ENCODE measurements at places on chromosomes 7 and 10.

DNA sequence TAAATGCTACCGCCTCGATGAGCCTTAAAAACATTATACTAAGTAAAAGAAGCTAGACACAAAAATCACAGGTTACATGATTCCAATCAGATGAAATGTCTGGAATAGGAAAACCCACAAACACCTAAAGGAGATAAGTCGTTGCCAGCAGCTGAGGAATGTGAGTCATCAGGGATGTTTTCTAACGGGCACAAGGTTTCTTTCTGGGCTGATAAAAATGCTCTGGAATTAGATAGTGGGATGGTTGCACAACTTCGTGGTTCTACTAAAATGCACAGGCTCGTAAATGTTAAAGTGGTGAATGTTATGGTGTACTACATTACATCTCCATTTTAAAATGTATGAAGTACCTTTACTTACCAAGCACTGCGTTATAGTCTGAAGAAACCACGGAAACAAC is 9.7 kb downstream of the ABLIM1 start:
- no peak for DNase-seq

GRCh38 chr10:19098803-19099202 is 50.2 kb downstream of the MALRD1 start:
- no peak for DNase-seq

DNA sequence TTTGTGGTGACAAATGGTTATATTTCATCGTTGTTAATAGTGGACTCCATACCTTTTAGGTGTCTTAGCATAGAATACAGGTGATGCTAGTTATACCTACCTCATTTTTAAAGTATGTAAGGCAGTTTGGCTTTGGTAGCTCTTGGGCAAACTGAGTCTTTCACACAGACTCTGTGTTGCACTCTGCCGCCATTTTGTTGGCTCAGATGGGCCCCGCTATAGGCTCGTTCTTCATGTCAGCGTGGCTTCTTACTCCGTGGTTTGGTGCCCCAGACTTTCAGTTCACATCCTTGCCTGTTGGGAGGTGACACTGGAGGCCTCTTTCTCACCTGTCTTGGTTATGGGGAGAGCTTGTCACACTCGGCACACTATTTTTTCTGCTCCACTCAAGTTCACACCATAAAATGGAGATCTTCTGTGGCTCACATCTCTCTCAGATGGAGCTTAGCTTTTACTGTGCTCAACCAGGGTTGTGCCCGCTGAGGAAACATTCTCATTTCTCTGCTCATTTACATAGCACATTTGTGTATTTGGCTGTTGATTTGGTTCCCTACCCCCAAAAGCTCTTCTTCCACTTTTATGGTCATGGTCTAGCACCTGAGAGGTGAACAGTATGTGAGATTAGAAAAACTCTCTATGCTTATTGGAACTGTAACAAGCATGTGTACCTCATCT is 178.5 kb downstream of the ARID5B start:
- DNase-seq, result peak; percentile 68

GRCh38 chr10:12681252-12681651 is 320.3 kb downstream of the CCDC3 start:
- no peak for DNase-seq

GRCh38 chr10:77318739-77319138 is 318.9 kb downstream of the KCNMA1 start:
- no peak for DNase-seq

- no peak for DNase-seq
Measured at GRCh38 chr7:47485640-47486435, 96.1 kb downstream of the TNS3 start.

- DNase-seq, result no peak
Measured at GRCh38 chr10:129841071-129841470, 123.0 kb downstream of the EBF3 start.

DNA sequence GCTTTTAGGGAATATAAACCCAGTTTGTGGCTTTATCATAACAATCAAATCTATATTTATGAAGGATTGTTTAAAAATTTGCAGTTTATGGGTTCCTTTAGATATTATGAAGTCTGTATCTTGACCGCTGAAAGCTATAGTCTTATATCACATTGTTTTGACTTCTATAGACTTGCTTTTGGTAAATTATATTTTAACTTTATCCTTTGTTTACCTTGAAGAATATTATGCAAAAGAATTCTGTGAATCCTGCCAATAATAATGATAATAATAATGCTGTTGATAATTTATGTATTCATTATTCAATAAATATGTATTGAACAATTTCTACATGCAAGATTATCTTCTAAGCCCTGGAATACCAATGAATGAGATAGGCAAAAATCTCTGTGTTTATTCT is 101.9 kb upstream of the MTPN start:
- DNase-seq, result no peak

GRCh38 chr10:124450783-124451057 is 885 bp upstream of the NKX1-2 start:
- DNase-seq, result no peak

- no peak for DNase-seq
Measured at GRCh38 chr7:50788382-50788781, 5.7 kb upstream of the GRB10 start.

GRCh38 chr10:79273604-79274003 is 73.7 kb upstream of the PPIF start:
- no peak for DNase-seq

GRCh38 chr7:29234438-29234837 is 39.9 kb downstream of the CHN2 start:
- no peak for DNase-seq

DNA sequence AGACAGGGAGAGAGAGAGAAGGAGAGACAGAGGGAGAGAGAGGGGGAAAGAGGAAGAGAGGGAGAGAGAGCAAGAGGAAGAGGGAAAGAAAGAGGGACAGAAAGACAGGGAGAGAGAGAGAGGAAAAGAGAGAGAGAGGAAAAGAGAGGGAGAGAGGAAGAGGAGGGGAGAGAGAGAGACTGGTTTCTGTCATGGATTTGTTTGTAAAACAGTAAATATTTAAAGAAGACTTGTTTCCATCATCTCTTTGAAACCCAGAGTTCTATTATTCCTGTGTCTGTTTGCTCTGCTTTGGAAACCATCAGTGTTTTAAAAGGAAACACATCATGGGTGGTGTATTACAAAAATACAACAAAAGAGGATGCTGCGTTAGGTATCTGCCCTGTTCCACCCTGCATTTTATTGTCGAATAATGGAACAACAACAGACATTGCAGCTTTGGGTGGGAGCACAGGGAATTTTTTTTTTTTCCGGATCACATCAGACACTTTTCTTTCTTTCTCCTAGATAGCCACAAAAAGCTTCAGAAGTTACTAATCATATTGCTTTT is 150.7 kb upstream of the RSU1 start:
- DNase-seq, result no peak

GRCh38 chr7:99731638-99732374 is 3.2 kb downstream of the CYP3A7 start:
- DNase-seq, result no peak

DNA sequence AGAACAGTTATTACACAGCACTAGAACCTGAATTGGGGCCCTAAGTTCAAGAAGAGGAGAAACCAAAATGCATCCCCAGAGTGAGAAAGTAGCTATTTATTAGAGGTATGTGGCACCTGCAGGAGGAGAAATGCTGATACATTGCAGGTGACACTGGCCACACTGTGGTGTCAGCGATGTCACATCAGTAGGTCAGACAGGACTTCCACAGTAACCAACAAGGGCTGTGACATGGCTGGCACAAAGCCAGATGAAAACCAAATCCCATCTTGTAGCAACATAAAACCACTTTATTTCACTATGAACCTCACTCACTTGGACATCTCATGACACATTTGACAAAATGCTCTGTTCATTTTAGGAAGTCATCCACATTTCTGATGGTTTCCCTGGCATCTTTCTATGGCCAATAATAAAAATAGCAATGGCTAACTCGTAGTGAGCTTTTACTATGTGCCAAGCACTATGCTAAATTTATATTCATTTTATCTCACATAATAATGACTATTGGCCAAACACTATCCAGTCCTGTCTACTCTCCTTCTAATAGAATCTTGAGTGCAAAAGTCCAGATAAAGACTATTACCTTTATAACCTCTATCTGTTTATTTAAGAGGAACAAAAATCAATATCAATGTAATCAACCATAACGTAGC is 154.2 kb downstream of the TSPAN12 start:
- DNase-seq, result no peak

DNA sequence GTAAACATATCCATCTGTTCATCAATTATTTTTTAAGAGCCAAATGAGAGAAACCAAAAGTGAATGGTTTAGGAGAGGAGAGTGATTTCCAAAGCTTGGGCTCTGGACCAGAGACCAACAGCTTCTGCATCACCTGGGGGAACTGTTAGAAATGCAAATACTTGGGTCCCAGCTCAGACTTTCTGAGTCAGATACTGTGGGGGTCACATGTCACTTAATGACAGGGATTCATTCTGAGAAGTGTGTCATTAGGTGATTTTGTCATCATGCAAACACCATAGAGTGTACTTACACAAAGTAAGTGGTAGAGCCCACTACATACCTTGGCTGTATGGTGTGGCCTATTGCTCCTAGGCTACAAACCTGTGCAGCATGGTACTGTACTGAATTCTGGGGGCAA is 128.5 kb upstream of the PRR15 start:
- no peak for DNase-seq

- DNase-seq, result no peak
Measured at GRCh38 chr7:12322903-12323300, 80.8 kb downstream of the VWDE start.

DNA sequence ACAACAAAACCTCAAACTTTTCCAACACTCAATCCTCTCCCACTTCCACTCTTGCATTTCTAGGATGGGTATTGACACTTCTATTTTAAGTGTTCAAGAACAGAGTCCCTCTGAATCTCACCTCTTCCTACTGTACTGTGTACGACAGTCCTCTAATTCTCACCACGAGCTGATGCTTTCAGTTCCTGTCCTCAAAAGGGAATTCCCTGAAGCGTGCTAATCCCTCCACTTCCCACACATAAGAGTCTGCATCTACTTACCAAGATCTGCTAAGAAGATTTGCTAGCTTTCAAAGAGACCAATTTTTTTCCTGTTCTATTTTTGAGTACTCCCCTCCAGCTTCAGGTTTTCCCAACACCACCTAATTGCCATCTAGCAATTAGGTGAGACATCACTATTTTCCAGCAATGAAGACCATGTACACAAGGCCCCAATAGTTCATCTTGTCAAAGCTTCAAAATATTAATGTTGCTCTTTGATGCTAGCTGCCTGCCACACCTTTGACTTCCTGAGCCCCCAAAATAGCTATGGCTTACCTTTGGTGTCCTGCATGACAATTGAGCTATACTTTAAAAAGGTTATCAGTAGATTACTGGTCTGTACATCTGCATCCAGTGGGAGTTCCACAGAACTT is 54.4 kb downstream of the ARMH3 start:
- peak; percentile 36 for DNase-seq

DNA sequence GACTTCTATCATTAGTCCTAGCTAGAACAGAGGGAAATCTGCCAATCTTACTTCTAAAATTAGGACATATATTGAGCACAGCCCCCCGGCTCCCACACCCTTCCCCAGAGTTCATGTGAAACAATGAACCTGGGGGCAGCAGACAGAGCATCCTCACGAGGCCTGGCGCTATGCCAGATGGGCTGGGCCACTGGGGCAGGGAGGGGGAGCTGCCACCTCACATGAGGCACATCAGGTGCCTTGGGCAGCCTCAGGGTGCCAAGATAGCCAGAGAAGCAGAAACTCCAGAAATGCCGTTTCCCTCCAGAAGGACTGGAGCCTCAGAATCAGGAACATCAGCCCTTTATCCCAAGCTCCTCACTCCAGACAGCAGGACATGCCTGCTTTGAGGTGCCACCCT is 92.8 kb upstream of the LANCL2 start:
- no peak for DNase-seq

DNA sequence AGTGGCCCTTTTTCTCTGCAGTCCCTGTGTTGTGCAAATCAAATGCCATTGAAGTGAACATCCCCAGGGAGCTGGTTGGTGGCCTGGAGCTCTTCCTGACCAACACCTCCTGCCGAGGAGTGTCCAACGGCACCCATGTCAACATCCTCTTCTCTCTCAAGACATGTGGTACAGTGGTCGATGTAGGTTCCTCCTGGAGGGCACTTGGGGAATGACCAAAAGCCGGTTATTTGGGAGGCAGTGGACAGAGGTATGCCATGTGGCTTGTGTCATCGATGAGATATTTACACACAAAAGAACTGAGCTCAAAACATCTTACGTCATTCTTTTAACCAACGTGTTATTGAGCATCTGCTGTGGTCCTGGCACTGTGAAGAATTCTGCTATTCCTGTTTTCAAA is 19.7 kb downstream of the OIT3 start:
- no peak for DNase-seq

DNA sequence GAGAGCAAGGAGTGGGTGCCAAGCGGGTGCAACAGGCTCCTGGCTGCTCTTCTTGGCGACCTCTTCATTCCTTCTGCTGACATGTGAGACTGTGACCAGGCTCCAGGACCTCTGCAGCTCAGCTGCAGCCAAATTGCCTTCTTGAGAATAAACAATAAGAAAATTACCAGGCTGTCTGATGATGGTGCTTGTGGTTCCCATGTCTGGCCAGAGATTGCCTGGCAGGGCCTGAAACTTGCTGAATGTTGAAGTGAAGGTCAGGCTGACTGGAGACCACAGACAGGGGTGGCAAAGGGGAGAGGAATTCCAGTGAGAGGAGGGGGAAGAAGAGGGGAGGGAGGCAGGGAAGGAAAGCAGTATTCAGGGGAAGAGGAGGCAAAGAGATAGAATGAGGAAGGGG is 497.4 kb upstream of the PODXL start:
- DNase-seq, result no peak

GRCh38 chr10:42809676-42810075 is 27.1 kb downstream of the BMS1 start:
- DNase-seq, result no peak

- DNase-seq, result no peak
Measured at GRCh38 chr7:90425376-90425775, 22.1 kb downstream of the CLDN12 start.

DNA sequence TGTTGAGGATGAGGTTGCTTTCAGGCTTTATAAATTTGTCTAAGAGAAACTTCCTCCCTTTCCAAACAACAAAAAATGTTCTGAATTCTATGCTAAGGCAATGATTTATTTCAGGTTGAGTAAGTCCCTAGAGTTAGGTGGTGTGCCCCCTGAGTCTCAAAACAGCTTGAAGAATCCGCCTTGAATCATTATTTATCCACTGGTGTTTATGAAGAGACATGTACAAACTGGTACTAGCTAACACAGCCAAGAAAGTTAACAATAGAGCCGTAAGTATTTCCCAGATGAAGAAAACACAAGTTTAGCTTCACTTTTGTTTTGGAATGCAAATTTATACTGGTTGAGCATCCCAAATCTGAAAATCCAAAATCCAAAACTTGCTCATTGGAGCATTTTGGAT is 66.2 kb upstream of the SRPK2 start:
- no peak for DNase-seq

DNA sequence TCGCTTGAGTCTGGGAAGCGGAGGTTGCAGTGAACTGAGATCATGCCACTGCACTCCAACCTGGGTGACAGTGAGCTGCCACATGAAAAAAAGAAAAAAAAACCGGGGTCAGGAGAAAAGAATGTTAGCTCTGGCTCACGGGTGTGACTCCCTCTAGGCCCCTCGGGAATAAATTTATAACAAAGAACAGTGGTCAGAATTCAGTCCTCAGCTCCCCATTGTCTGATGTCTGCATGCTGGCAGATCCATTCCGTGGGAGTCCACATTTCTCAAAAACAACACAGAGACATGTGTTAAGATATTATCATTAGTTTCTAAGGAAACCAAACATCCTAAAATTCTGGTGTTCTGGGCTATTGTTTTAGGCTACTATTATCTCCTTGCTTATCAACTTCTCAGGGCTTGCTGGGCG is 90.6 kb downstream of the MARCHF5 start:
- DNase-seq, result no peak
